Left colon (tissue), 2 donors: ENCODE measurements at places on chromosomes 1 and 21. TPM values are rescaled to one million over a fixed set of nuclear protein-coding genes. Genes with fewer than 3 reads are reported as not detected.

Gene PCAT6
- 1.4 TPM for total RNA-seq

Gene OLIG1
- not detected for total RNA-seq

Gene COL16A1
- total RNA-seq, result 15.7 TPM

Gene PRELP
- 6.6 TPM for total RNA-seq

Gene ANKRD65
- 0.76 TPM for total RNA-seq

Gene ACTL8
- total RNA-seq, result 0.21 TPM

Gene FCGR3B
- total RNA-seq, result 0.58 TPM

Gene TPTE
- not detected for total RNA-seq

Gene RBP7
- total RNA-seq, result 2.1 TPM

Gene DENND2D
- 63.5 TPM for total RNA-seq

Gene LZIC
- 49.6 TPM for total RNA-seq

Gene MFSD2A
- 27.9 TPM for total RNA-seq

Gene ANGPTL7
- total RNA-seq, result 0.81 TPM

GRCh38 chr1:185111873-185112272, 44.9 kb downstream of the TRMT1L start:
- no peak for DNase-seq

DNA sequence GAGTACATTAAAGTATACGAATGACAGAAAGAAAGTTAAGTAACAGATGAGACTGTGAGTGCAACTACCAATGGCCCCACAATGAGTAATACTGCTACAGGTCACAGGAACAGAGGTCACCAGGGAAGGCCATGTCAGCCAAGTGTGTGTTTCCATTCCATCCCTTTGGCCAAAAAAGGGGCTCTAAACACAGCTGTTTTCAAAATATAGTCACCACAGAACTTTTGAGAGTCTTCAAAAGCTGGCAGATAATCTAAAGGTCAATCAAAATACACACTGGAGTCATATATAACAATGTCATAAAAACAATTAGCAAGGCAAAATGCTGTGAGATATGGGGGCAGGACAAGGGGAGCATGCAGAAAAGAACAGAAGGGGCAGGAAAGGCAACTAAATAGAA, 10.2 kb downstream of the USP24 start:
- no peak for DNase-seq

- DNase-seq, result no peak
Observed at GRCh38 chr1:85339089-85339488, 62.7 kb upstream of the BCL10 start.

- peak; percentile 35 for DNase-seq
Observed at GRCh38 chr1:172390683-172391551, 29.6 kb upstream of the C1orf105 start.

- DNase-seq, result no peak
Observed at GRCh38 chr21:15309721-15310120, 244.9 kb upstream of the NRIP1 start.

GRCh38 chr1:93369734-93370133, 24.0 kb downstream of the DR1 start:
- no peak for DNase-seq

- DNase-seq, result peak; percentile 21
Observed at GRCh38 chr1:228079601-228080263, 2.8 kb upstream of the ARF1 start.

GRCh38 chr1:2415801-2416208, 3.4 kb upstream of the PEX10 start:
- DNase-seq, result peak; percentile 76

DNA sequence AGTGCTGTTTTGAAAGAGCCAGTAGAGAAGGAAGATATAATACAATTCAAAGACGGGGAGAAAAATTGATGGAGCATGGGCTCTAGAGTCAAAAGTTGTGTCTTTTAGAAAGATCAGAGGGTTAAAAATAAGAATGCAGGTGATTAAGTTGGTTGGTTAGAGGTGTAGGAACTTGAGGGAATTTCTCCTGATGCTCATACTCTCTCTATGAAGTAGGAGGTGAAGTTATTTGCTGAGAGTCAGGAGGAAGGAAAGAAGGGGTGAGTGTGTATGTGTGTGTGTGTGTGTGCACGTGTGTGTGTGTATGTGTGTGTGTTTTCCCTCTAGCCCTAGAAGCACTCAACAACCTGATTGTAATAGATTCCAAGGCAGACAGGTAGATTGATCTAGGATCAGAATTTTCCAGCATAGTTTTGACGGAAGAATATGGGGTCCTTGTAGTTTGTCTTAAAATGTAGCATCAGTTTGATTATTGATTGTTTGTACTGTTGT, 88.3 kb upstream of the MACF1 start:
- DNase-seq, result no peak

DNA sequence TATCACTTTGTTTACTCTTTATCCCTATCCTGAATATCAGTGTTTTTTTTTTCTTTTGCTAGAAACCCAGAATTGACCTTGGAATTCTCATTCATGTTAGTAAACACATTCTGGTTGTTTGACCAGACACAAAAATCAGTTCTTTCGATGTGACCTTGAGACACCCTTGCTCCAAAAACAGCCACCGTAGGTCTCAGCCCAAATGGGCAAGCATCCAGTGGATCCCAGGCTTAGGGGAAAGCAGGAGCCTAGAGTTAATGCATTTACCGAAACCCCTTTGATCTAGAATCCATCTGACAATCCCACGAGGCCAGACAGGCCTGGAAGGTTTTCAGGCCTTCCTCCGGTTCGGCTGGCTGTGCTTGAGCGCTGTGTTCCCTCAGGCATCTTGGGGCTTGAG, 47.6 kb downstream of the IRF2BP2 start:
- no peak for DNase-seq

- DNase-seq, result no peak
Observed at GRCh38 chr1:215273838-215274516, 191.4 kb downstream of the KCNK2 start.

DNA sequence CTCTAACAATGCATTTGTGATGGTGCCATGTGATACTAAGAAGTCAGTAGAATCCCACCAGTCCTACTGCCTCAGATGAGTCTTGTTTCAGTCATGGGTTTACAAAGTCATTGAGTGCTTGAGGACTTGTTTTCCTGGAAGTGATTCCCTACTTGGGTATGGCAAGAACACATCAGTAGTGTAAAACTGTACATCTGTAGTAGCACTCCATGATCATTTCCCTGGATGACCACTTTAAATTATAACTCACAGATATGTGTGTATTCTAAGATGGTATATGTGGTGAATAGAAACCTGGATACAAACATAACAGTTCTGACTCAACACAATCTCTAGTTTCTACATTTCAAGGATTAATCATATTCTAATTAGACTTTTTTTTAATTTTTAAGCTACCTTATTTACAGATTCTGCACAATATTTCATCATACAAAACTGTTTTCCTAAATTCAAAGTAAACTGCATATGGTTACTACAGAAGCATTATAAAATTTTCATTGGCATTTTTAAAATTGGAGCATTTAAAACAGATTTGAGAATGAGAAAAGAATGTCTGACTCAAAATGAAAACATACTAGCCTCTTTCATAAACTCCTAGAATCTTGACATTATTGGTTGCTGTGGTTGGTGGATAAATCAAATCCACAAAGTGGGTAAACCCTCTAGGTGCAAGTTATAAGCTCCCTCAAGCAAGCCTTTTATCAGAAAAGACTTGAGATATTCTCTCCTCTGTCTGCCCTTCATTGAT, 6.8 kb upstream of the PSMG1 start:
- no peak for DNase-seq

DNA sequence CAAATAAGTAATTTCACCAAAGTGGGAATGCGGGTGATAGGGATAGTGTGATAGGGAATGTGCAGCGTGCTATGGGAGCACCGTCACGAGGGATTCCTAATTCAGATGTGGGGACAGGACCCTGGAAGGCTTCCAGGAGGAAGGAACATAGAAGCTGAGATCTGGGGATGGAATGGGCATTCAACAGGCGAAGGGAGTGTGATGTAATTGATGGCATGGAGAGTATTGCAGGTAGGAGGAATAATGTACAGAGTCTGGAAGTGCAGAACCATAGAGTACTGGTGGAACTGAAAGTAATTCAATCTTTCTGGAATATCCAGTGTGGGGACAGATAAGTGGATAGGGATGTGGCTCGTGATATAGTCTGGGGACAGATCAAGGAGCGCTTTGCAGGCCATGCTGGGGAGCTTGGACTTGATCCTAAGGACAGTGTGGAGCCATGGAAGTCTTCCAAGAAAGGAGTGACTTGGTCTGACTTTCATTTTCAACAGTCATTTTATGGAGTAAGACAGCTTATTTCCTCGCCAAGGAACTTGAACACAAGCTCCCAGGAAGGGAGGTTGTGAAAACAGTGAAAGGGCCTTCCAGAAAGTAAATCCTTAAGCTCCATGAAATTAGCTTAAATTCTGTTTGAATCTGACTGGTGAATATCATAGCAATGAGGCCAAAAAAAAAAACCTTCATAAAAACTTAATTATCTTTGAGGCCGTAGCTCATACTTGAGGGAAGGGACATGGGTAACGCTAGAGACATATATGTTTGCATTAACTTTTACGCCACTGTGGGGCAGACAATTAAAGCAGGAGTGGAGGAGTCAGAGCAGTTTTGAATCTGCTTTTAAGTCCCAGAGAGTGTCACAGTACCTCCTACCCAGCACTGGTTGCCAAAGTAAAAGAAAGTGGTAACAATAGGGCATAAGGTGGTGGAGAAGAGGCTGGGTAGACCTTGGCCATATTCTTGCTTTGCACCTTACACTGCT, 55.8 kb downstream of the ROR1 start:
- DNase-seq, result no peak

- DNase-seq, result no peak
Observed at GRCh38 chr1:24109686-24110475, 2.1 kb downstream of the MYOM3 start.

GRCh38 chr1:76129731-76130130, 55.2 kb downstream of the ST6GALNAC3 start:
- DNase-seq, result no peak

- no peak for DNase-seq
Observed at GRCh38 chr1:116270316-116271057, 102.6 kb upstream of the ATP1A1 start.

- DNase-seq, result peak; percentile 53
Observed at GRCh38 chr1:67429528-67430357, 459 bp downstream of the SERBP1 start.

DNA sequence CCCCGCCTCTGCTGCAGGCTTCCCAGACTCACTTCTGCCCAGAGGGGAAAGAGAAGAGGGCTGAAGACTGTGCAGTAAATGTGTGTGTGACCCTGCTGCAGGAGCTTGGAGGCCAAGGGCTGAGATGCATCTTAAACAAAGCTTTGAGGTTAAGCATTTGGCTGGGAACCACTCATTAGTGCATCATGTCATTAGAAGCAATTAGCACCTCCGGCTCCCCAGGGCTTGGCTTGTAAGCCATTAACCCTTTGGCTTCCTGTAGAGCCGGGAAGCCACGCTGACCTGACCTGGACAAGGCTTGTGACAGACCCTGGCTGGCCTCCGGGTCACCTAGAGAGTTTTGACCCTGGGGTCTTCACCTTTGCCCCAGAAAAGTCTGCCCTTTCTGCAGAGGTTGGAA, 77.0 kb downstream of the CSMD2 start:
- no peak for DNase-seq
